ENCODE measurements at places on chromosomes 1 and 21.

DNA sequence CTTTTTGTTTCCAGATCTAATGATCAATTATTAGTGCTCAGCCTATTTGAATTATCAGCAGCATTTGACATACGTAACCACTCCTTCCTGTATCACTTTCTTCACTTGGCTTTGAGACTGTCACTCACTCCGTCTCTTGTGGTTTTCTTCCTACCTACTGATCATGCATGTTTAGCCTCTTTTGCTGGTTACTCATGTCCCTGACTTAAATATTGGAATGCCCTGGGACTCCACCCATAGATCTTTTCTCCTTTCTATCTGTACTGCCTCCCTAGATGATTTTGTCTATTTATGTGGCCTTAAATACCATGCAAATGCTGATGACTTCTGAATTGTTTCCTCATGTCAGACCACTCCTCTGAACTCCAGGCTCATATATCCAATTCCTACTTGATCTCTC lies 57.7 kb upstream of the PDE4B start:
- no peaks in the 10 kb centered on the region for H3K27me3 ChIP-seq
- no peak overlapping the region for H3K27ac ChIP-seq
- peaks cover 4% of the 10 kb centered on the region for H3K4me1 ChIP-seq
- no peak for DNase-seq
- H3K4me3 ChIP-seq: no peak overlapping the region

GRCh38 chr1:99180343-99180808 lies 83.9 kb upstream of the PLPPR4 start:
- H3K27me3 ChIP-seq: no peaks in the 10 kb centered on the region
- peak overlapping the region; percentile 40 for H3K27ac ChIP-seq
- H3K4me3 ChIP-seq: no peak overlapping the region
- DNase-seq: no peak

DNA sequence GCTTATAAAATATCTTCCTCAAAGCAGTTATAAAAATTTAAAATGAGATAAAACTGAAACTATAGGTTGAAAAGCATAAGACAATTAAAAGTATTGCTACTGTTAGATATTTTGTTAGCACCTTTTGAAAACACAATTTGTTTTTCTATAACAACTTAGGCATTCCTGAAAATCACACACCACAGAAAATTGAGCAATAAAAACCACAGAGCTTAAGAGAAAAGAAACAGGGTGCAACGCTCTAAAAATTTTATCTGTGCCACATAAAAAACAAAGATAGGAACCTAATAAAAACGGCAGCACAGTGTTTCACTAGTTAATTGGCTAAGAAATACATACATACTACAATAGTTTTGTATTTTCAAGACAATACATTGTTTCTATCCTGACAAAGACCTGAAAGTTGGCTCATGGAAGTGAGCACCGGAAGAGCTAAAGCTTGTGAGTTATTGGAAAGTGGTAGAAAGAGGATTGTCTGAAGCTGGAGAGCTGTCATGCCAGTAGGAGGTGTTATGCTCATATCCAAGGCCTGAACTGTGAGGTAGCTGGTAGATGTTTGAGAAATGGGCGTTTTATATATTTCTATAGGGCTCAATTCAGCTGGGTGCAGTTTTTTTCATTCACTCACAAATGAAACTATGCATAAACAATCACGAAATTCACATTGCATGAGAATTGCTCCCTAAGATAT lies 45.8 kb downstream of the RGS7 start:
- no peak overlapping the region for H3K4me3 ChIP-seq
- no peak overlapping the region for H3K27ac ChIP-seq
- H3K36me3 ChIP-seq: no peaks in the 10 kb centered on the region
- no peaks in the 10 kb centered on the region for H3K4me1 ChIP-seq

- no peaks in the 10 kb centered on the region for H3K27me3 ChIP-seq
- H3K4me3 ChIP-seq: no peak overlapping the region
- DNase-seq: no peak
- peaks cover 21% of the 10 kb centered on the region for H3K4me1 ChIP-seq
- H3K36me3 ChIP-seq: peaks cover 14% of the 10 kb centered on the region
These were observed 39.6 kb downstream of the MPZL1 start for GRCh38 chr1:167761400-167761799.

DNA sequence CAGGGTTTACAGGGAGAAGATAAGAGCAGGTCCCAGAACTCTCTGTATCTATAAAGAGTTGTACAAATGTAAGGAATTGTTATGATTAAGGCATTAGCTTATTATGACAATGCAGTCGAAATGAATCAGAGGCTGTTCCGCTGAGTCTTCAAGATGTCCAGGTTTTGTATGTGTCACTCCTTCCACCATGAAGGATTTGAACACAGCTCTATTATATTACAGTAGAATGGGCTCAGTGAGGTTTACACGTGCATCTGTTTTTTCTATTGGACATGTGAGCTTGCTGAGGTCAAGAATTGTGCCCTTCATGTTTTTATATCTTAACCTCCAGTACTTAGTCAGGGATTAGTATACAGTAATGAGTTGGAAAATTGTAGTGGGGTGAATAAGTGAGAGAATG lies 86.3 kb downstream of the MPZL1 start:
- H3K4me1 ChIP-seq: peaks cover 22% of the 10 kb centered on the region
- no peak overlapping the region for H3K27ac ChIP-seq
- H3K4me3 ChIP-seq: no peak overlapping the region
- no peaks in the 10 kb centered on the region for H3K36me3 ChIP-seq
- DNase-seq: no peak
- no peaks in the 10 kb centered on the region for H3K27me3 ChIP-seq

DNA sequence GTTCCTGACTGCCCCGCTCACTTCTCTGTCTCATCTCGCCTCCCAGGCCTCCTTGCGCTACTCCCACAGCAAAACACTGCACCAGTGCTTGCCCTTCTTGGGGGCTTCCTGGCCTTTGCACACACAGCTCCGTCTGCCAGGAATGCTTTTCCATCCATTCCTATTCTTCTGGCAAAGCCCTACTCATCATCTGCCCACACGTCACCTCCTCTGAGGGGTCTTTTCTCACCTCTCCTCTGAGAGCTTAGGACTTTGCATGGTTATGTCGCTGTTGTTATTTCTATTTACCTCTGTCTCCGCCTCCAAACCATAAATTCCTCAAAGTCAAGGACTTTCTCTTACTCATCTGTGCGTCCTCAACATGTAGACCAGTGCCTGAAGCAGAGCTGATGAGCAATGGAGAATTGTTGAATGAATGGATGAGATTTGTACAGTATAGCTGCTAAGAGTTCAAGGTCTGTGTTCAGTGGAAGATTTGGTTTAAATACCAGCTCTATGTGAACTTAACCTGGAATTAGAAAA lies 26.4 kb upstream of the BTG2 start:
- peak overlapping the region; percentile 65 for H3K4me3 ChIP-seq
- H3K27me3 ChIP-seq: peaks cover 6% of the 10 kb centered on the region
- no peak for DNase-seq
- peak overlapping the region; percentile 59 for H3K27ac ChIP-seq
- peaks cover 17% of the 10 kb centered on the region for H3K4me1 ChIP-seq

Measured in osteoblast (primary cell).